ENCODE measurements at places on chromosomes 11 and 22.

DNA sequence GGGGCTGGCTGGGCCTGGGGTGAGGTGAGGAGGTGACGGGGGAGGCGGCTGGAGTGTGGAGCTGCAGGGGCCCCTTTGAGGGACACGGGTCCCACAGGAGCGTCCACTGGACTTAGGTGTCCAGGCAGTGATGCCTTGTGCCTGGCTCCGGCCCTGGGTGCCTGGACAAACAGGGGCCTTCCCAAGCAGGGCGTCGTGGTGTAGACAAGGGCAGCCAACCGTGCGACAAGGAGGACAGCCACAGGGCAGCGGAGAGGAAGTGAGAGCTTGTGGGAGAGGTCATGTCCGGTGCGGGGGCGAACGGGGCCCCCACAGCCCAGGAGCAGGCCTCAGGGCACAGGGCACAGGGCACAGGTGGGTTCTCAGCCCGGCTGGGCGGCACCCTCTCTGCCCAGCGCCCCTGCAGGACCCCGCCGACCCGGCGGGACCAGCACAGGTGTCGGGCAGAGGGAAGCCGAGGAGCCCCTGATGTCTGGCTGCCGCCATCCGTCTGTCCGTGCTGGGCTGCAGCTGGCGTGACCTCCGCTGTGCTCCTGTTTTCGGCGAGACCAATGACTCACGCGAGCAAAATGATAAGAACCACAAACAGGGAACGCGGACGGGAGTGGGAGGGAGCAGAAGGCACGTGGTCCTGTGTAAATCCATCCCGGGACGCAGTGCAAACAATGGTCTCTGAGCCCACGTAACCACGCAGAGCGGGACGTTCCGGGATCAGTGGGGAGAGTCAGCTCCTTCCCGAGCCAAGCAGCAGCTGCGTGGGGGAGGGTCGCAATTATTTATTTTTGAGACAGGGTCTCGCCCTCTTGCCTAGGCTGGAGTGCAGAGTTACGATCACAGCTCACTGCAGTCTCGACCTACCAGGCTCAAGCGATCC is 49.1 kb upstream of the A4GALT start:
- DNase-seq, result no peak

DNA sequence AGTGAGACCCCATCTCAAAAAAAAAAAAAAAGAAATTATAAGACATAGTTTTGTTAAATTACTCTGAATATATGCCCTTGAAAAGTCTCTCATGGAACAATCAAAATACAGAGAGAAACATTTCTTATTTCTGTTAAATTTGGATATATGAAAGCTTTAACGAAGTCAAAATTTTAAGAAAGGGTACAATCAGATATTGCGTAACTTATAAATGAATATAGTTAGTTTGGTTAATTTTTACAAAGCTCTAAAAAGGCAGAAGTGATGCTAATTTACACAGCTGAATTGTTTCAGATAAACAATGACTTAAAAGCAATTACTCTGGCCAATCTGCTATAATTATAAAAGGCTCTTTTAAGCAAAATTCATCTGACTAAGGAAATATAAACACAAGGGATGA is 611.6 kb upstream of the CCDC179 start:
- no peak for DNase-seq

- DNase-seq, result no peak
Observed at GRCh38 chr22:32023251-32023827, 19.7 kb upstream of the SLC5A1 start.

DNA sequence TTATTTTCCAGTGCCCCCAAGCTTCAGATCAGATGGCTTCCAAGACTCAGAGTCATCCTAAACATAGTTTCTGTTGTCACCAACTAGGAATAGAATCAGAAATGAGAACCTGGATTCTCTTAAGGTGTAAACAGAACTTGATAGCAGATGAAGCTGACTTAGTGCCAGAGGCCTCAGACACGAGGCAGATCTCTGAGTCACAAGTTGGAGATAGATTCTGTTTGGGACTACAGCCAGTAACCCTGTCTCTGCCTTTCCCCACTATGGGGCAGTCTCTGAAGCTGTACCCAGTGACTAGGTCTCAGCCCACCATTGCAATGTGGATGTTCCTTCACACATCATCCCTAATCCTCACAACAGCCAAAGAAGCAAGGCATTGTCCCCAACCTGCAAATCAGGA is 25.4 kb downstream of the NEU3 start:
- DNase-seq, result no peak

- no peak for DNase-seq
Observed at GRCh38 chr22:24703101-24703500, 71.4 kb downstream of the PIWIL3 start.

DNA sequence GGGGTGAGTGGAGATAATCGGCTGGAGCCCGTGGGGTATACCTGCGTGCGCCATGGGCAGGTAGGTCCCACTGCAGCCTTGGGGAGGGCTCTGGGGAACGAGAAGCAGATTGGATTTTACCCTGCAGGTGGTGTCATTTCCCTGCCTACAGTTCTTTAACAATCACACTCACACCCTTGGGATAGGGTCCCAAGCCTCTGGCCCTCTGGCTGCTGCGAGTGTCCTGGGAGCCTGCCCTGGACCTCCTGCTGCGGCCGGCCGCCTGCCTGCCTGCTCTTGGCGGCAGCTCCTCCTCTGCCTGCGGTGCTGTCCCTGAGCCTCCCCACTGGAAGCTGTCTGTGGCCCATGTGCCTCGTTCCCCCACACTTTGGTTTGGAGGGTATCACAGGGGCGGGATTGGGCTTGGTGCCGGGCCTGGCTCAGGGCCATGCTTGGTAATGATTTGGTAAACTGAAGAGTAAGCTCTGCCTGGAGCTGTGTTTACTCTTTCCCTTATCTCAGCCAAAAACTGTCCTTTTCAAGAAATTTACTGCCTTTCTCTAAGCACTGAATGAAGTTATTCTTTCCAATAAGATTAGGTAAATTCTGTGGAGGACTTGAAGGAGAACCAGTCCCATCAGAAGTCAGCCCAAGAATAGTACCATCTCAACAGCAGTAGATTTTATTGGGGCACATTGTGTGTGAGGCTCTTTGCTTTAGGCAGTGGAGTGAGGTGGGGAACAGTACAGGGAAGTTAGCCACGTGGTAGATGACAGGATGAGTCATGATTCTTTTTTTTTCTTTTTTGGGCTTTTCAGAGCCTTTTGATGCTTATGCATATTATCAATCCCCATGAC is 53.7 kb downstream of the TBC1D22A start:
- no peak for DNase-seq

GRCh38 chr11:35073691-35074419 is 65.1 kb upstream of the CD44 start:
- no peak for DNase-seq

DNA sequence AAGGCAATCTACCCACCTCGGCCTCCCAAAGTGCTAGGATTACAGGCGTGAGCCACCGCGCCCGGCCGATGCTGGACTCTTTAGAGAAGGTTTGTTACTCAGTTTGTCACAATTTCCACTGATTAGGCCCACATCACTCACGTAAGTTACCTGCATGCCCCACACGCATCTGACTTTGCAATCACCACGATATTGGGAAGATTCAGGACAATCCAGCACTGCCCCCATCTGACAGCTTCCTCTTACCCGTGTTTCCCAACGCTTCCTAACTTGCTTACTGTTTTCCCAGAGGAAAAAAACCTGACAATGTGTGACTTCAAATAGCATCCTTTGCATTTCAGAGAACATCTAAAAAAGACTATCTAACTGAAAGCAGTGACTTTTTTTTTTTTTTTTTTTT is 21.8 kb upstream of the EIF3M start:
- DNase-seq, result no peak

- DNase-seq, result no peak
Observed at GRCh38 chr22:45968003-45968650, 8.8 kb downstream of the WNT7B start.

- no peak for DNase-seq
Observed at GRCh38 chr11:65736810-65737209, 16.2 kb upstream of the RNASEH2C start.

- no peak for DNase-seq
Observed at GRCh38 chr11:1005928-1006327, 30.6 kb downstream of the MUC6 start.

DNA sequence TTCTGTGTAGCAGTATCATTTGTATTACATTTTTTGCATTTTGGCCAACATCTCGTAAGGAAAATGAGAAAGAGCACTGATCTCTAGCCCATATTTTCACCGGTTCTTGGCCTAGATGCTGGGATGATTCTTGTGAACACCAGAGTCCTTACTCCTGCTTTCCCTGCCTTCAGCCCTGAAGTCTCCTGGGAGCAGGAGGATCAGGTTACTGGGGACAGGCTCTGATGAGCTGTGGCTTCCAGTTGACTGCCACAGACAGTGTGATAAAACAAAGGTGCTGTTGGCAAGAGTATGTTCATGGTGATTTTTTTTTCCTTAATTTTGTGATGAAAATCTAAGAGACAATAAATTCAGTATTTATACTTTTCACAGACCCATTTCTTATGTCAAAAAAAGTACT is 34.2 kb upstream of the ADSL start:
- DNase-seq, result no peak

- DNase-seq, result no peak
Observed at GRCh38 chr11:92387859-92388258, 163.2 kb downstream of the FAT3 start.

- DNase-seq, result no peak
Observed at GRCh38 chr11:57440744-57441414, 14.0 kb upstream of the SLC43A3 start.

DNA sequence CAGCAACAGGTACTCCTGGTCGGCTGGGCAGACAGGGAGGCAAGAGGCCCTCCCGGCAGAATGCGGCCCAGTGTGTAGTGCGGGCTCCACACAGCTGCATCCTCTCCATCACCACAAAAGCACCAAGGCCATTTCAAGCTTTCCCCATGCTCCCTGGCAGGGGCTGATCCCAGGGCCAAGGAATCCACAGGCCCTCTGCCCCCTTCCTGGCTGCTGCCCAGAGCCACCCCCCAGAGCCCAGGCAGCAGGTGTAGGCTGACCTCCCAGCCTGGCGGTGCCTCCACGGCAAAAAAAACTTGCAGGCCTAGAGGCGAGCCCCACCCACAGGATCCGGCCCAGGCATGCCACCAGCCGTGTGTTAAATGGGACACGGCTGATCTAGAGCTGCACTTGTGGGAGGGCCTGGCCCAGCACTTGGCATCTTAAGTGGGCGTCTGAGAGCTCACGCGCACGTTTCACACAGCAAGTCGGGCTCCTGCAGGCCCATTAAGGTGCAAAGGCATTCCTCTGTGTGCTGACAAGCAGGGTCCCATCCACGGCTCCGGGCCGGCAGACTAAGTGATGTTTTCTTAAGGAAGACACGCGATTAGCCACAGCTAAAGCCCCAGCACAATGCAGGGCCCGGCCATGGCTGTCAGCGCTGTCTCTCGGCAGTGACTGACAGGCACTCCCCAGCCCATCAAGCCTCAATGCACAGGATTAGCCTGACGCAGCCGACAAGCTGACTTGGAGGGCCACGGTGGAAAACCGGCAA is 19.8 kb upstream of the GNB1L start:
- peak; percentile 82 for DNase-seq

DNA sequence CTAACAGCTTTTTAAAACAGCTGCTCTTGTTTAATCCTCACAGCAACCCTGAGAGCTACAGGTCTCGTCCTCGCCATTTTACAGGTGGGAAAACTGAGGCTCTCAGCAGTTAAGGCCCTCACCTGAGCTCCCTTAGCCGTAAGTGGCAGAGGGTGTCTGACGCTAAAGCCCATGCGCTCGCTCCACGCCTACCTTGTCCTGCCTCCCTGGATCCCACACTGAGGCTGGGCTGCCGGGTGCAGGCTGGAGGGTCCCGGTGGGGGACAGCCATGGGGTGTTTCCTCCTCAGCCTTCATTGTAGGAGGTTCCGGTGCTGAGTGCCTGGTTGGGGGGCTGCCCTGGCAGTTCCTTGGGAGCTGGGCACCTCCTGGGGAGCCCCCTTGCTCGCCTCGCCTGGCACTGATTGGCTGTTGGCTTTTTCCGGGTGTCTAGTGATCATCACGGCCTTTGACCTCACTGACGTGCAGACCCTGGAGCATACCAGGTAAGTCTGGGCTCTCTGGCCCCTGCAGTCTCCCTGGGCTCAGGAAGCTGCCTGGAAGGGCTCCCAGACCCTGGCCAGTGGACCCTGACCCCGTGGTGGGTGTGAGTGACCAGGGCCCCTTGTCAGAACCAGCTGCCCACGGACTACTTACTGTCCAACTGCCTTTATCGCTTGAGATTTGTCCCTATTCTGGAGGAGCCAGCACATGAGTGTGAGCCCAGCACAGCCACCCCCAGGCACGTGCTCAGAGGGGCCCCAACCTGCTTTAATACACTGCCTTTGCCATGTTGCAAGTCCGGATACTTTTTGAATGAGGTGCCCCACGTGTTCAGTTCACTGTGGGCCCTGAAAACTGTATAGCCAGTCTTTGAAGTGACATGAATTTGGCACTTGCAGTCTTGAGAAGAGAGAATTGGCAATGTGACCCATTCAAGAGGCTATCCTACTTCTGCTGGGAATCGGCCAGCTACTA is 12.6 kb downstream of the RAB36 start:
- no peak for DNase-seq

DNA sequence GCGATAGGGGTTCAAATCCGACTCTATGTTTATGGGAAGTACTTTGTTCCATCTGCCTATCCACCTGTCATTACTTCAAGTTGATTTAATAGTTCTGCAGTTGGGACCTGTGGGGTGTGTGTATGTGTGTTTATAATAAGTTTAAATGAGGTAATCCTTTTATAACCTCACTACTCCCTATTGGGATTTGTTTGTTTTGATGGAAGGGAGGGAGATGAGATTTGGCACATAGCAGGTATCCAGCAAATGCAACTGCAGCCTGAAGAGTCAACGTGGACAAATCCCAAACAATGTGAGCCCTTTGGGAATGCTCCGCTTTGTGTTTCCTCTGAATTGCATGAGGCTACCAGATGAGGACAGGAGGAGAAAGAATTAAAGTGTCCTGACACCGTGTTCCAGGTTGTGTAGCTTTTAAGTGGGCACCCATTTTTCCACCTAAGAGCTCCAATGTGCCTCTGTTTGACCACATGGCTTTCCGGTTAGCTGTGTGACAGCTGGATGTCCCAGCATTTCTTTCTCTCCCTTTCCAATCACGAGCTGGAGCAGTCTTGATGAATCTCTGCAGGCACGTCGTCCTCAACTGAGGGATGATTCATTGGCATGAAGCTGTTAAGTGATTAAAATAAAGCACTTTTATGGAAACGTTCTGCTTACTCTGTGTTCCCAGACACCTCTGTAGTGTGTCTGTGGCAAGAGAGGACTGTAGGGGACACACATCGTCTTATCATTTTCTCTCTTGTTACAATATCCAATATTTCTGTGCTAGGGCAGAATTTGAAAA is 610.7 kb downstream of the NTM start:
- no peak for DNase-seq

GRCh38 chr11:10331548-10332289 is 26.8 kb downstream of the ADM start:
- DNase-seq, result no peak
